Colonic mucosa (tissue), 4 donors: ENCODE measurements at places on chromosomes 2 and 18.

DNA sequence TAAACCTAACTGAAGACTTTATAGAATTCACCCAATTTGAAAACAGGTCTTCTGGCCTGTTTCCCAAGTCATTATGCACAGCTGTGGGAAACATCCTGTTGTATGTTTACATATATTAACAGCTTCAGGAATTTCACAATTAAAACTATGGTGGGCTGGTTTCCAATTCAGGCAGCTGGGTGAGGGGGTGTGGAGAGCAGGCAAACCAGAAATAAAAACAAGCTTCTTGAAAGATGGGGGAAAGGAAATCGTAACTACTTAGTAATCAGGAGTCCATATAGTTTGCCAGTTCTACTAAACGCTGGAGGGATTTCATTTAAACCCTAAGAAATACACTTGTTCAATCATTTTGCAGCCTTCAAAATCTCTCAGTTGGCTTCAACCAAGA, 22.8 kb downstream of the ATP8B1 start:
- no peak for DNase-seq

GRCh38 chr2:208983486-208983885, 440.4 kb upstream of the MAP2 start:
- DNase-seq = no peak

DNA sequence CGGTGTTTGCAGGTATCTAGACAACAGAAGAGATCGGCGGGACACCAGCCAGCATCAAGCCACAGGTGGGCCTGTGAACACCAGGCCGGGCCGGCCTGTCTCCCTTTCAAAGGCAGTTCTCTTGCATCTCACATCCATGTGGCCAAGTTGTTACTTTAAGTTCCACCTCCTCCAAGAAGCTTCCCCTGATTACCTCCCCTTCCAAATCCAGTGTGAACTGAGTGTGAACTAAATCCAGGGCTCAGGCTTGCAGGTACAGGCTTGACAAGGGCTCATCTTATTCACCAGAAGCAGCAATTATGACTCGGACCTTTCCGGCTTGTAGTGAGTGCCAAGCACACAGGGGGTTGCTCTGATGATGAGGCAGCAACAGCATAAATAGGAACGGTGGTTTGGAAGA, 3.9 kb downstream of the CRACDL start:
- DNase-seq = no peak

- no peak for DNase-seq
These were observed 10.7 kb downstream of the DBI start for GRCh38 chr2:119377294-119377992.
